ENCODE measurements at places on chromosomes 1 and 21.

- no peak for DNase-seq
Measured at GRCh38 chr1:41627491-41628280, 143.2 kb upstream of the EDN2 start.

- no peak for DNase-seq
Measured at GRCh38 chr1:66415281-66415680, 118.7 kb upstream of the SGIP1 start.

DNA sequence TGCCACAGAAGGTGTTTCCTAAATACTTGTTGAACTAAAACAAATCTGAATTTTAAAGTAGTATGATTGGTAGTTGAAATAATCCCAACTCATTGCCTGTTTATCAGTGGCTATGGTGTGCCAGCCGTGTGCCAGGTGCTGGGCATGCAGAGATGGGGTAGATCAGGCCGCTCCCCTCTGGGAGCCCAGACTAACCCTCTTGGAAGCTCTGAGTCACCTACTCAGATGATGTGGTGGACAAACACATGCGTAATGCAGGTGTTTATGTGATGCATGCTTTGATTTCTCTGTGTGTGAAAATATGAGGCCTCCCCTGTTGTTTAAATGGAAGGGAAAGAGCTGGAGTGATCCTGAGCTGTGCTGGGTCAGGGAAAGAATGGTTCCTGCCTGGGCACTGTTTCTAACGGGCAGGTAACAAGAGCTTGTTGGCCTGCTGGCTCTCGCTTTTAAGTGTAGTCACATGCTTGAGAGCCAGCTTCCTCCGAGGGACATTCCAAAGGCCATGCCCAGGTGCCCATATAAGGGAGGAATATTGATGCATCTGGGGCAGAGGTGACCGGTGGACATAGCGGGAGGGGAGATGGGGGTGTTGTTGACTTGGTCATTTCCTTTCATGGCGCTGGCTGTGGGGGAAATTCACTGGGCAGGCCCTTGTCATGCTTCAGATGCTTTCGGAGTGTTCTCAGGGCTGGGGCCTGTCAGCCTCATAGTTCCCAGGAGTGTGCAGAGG, 10.2 kb downstream of the MFN2 start:
- DNase-seq = no peak

DNA sequence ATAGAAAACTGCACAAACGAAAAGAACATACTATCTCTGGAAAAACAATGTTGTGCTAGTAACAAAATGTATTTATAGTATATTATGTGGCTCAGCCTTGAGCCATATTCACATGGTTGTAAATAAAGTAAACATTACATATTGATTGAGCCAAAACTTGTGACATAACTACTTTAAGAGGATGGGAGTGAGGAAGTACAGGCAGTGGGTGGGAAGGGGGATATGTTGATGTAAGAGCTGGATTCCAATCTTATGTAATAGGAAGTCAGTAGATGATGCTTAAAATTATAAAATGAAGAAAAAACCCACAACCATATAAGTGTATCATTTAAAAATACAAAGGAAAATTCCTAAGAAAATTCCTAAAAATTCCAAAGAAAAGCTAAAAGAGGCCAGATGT, 42.7 kb downstream of the RHOU start:
- DNase-seq = no peak

DNA sequence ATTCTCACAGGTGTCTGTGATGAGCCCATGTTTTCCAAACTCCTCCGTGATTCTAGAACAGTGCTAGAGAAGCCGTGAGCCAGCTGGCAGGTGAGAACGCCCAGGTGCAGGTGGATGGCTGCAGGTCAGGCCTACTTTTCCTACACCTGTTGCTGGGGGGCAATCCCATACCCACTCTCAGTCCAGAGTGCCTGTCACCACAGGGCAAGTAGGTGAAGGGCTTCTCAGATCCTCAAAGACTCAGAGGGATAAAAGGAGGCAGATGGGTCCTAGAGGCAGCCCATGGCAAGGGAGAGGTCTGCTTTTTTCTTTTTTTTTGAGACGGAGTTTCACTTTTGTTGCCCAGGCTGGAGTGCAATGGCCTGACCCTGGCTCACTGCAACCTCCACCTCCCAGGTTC, 50.7 kb upstream of the H6PD start:
- DNase-seq = no peak

GRCh38 chr1:13899856-13900255, 199.9 kb downstream of the PRDM2 start:
- DNase-seq = no peak

DNA sequence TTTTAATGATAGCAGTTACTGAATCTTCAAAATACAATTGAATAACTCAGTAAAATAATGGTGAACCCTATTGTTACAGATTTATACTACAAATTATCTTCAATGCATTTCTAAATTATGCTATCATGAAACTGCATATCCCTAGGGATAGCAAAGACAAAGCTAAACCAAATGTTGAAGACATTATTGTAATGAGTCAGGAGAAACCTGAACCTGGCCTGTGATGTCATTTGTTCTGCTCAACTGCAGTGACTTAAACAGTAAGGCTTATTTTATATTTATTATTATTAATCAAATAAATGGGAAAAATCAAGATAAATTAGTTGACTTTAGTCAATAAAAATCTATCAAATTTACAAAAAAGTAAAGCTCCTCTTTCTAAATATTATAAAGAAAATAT, 100.3 kb downstream of the UCHL5 start:
- DNase-seq = no peak

DNA sequence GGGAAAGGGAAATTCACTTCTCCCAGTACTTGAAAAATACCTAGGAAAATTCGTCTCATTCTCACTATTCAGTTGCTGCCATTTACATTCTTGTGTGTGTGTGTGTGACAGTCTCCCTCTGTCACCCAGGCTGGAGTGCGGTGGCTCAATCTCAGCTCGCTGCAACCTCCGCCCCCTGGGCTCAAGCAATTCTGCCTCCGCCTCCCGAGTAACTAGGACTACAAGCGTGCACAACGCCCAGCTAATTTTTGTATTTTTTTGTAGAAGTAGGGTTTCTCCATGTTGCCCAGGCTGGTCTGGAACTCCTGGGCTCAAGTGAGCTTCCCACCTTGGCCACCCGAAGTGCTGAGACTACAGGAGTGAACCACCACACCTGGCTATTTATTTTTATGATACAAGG, 1.2 kb downstream of the SNAPIN start:
- DNase-seq = no peak

DNA sequence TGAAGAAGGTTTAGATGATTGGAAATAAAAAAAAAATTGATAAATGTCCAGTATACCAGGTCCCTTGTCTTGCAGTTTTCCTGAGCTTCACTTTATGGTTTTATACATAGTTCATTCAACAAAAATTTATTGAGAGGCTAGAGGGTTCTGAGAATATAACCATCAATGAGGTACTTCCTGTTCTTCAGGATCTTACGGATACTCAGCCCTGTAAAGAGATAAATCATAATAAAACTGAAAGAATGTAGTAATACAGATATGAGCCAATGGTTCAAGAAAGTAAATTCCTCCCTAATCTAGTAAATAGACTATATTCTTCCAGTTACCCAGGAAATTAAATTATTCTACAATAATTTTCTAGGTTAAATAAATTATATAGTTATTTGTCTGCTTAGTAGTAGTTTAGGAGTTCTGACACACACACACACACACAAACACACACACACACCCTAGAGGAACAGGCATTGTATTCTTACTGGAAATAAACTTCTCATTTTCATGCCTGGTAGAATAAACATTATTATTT, 70.4 kb upstream of the HMCN1 start:
- DNase-seq = no peak
